ENCODE measurements at places on chromosomes 4 and X.

GRCh38 chrX:149804102-149804501 is 22.4 kb downstream of the MAGEA9 start:
- DNase-seq, result no peak

- peak; percentile 59 for DNase-seq
Measured at GRCh38 chr4:26568446-26568994, 15.4 kb upstream of the TBC1D19 start.

DNA sequence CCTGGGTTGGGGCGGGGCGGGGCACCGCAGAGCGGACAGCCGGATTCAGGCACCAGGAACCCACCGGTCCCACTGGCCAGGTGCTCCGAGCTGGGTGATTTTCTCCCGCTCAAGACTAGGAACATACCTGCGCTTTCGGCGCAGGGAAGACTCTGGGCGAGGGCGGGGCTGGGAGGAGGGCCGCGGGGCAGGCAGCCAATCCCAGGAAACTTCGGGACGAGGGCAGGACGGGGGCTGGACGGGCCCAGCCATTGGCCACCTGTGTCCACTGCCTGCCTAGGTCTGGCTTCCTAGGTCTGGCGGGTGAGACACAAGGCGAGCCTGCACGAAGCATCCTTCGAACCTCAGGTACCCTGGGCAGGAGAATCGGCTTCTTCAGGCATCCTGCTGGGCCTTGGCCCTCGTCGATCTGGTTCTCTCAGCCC is 274 bp upstream of the ERVMER34-1 start:
- DNase-seq, result no peak

GRCh38 chr4:114028071-114028470 is 48.6 kb upstream of the ARSJ start:
- DNase-seq, result no peak

DNA sequence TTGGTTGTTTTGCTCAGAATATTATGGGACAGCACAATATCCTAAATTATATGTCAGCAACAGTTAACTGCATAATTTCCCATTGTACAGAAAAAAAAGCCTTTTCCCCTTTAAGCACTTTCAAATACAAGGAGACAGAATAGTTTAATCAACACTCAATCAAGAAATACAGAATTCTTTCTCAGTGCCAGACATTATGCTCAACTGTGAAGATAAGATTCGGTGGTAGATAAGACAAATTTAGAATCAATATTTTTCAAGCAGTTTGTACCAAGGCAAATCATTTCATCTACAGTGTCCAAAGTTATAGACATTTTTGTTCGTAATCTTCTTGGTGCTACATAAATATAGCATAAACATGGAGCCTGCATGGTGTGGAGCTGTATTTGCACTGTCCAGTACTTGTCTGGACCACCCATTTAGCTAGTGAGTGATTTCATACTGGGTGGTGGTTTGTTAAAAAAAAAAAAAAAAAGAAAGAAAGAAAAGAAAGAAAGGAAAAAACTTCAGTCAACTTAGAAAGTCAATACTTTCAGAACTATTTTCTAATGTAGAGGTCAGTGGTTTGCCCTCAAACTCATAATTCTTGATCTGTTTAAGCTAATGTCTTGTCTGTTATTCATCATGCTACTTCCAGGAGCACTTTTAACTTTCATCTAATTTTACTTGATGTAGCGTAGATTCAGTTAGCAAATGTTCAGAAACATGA is 522.9 kb downstream of the FAT4 start:
- no peak for DNase-seq
